Stimulated activated CD4-positive, alpha-beta T cell treated with anti-CD3 and anti-CD28 coated beads, Interleukin-4, amount 100 ng/mL, for 1 hour (primary cell): ENCODE measurements at places on chromosomes 1 and 21.

DNA sequence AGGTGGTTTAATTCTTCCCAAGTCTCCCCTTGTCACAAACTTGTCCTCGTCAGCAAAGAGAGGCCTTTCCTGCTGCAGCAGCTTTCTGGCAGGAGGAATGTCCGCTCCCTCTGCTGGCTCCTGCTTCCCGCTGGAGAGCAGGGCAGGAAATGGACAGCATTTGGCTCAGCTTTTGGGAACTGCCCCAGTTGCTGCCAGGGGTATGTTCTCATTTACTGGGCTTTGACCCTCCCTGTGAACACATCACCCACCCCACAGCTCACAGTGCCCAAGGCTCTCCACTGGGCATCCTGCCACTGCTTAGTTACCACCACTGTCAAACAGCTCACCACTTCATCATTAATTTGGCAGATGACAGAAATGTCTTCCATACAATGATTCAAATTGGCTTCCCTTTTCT lies 75.4 kb downstream of the MRPL37 start:
- no peak for DNase-seq

DNA sequence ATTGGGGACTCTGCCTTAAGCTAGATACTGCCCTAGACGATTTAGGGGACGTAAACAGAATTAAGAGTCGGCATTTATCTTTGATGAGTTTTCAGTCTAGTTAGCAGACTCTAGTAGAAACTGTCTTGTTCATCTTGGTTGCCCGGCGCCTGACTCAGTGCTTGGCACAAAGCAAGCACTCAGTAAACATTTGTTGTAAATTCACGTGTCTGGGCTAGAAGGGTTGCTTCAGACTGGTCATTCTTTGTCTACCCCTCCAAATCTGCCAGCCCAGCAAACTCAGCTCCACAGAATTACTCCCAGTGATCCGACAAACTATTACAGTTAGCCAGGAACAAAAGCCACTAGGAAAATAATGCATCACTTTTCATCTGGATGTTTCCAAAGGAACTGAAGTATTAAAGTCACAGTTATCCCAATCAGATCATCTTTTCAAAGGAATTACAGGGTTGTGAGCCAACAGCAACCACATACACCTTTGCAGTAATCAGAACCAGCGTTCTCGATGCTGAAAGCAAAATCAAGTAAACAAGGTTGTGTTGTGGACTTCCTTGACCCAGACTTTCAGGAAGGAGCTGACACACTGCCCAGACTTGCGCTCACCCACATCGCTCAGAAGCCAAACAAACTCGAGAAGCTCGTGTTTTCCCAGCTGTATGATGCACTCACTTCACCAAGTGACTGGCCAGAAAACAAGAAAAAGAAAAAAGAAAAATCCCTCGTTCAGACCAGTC lies 66.5 kb upstream of the GADD45A start:
- no peak for DNase-seq

DNA sequence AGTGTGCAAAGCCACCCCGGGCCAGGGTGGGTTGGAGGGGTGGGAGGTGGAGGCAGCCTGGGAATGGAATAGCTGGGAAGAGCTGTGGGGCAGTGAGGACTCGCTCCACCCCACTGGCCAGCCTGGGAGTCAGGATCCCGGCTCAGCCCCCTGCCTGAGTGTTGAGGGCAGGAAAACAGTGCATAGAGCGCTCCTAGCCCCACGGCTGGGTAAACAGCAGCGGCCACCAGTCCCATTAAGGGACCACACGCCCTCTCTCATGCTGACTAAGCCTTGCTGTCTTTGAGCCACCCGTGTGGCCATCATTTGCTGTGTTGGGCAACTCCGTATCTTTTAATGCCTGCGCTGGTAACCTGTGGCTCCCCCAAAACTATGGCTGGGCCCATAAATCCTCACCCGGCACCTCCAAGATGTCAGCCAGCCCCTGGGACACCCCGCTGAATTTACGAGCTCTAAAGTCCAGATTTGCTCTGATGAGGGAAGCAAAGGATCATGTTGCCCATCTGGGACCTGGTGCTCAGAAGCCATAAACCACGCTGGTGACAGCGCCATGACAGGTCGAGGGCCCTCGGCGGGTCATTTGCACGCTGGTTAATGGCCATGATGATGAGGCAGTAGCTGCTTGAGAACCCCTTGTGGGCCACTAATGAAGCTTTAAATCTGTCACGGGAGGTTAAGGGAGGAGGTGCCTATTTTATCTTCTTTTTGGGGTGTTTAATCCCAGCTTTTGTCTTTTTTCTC lies 34.9 kb downstream of the SYF2 start:
- no peak for DNase-seq

GRCh38 chr1:95370691-95371562 lies 136.9 kb downstream of the RWDD3 start:
- no peak for DNase-seq

DNA sequence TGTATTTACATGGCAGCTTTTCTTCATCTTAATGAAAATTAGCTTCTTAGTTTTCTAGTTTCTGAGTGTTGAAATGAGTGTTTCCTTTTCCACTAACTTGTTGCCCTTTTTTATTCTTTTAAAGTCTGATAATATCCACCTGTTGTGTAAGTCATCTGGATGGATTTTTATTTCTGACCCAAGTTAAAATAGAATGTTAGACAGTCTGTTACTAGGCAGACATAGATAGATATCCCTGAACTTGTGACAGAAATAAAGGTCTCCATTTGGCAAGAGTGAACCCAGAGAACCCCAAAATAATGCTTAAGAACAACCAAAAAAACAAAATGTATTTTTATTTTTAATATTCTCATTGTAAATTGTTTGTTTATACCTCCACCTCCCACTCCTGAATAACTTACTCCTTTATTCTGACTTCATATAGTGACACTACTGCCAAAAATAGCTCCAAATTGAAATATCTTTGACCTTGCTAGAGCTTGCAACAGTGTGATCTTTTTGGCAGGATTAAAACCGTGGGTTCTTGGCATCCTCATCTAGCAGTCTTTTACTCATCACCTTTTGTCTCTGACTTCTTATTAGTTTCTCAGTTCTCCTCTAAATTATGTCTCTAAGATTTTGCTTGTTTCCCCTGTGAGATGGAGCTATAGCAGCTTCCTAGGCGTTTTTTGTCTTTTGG lies 26.9 kb upstream of the SH3D21 start:
- no peak for DNase-seq

GRCh38 chr1:35810096-35810881 lies 2.5 kb downstream of the AGO4 start:
- DNase-seq, result no peak

- DNase-seq, result no peak
Observed at GRCh38 chr1:97314685-97315084, 593.1 kb downstream of the PTBP2 start.

GRCh38 chr1:72570815-72571214 lies 288.5 kb upstream of the NEGR1 start:
- DNase-seq, result no peak

DNA sequence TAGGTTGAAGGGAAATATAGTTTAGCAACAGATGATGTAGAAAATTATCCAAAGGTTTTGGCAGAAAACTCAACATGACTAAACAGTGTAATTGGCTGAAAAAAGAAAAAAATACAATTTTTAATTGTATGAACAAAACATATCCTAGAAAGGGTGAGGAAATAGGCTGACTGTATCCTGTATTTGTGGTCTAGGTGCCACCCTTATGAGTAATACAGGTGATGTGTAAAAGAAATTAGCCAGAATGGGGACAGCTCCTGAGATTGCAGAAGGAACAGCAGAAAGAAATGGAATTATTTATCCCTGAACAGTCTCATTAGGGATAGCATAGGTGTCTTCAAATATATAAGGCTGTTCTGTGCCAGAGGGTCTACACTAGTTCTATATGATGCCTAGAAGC lies 24.6 kb downstream of the DNASE2B start:
- no peak for DNase-seq

GRCh38 chr1:154094411-154094810 lies 60.5 kb downstream of the NUP210L start:
- DNase-seq, result no peak

DNA sequence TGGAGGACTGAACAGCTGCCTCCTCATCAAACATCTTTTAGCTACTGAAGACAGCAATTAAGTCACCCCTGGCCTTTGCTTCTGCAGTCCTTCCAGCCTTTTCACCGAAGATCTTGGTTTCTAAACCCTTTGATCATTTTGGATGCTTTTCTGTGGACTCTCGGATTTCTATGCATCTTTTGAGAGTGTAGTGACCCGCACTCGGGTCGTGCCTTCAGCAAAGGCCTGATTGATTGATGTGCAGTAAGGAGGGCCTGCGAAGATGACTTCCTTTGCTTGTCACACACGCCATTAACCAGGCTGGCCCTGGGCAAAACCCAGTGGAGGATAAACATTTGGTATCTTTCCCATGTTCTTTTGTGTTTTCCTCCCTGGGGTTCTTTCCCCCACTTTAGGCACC lies 157.5 kb upstream of the CD34 start:
- DNase-seq, result no peak

GRCh38 chr21:31607791-31608190 lies 51.7 kb upstream of the SOD1 start:
- DNase-seq, result no peak

GRCh38 chr1:167219646-167220536 lies 795 bp upstream of the POU2F1 start:
- DNase-seq, result peak; percentile 88

GRCh38 chr1:109716570-109717090 lies 4.6 kb downstream of the GSTM5 start:
- no peak for DNase-seq

GRCh38 chr1:110736900-110737605 lies 62.3 kb upstream of the KCNA3 start:
- DNase-seq, result no peak

DNA sequence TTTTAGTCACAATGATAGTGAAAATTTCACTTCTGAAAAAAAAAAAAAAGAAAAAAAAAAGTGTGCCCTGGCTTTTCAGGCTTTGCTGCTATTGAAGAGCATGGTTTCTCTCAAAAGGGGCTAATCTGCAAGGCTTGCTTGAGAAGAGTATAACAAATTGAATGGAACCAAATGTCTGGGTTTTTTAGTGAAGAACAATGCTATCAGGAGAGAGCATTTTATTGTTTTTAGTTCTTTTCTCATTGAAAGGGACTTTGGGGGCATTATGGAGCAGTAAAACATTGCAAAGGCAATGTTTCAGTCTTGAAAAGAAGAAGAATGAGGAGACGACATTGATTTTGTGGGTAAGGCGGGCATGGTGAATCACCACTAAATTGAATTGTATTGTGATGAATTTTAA lies 28.2 kb downstream of the VCAM1 start:
- DNase-seq, result no peak

DNA sequence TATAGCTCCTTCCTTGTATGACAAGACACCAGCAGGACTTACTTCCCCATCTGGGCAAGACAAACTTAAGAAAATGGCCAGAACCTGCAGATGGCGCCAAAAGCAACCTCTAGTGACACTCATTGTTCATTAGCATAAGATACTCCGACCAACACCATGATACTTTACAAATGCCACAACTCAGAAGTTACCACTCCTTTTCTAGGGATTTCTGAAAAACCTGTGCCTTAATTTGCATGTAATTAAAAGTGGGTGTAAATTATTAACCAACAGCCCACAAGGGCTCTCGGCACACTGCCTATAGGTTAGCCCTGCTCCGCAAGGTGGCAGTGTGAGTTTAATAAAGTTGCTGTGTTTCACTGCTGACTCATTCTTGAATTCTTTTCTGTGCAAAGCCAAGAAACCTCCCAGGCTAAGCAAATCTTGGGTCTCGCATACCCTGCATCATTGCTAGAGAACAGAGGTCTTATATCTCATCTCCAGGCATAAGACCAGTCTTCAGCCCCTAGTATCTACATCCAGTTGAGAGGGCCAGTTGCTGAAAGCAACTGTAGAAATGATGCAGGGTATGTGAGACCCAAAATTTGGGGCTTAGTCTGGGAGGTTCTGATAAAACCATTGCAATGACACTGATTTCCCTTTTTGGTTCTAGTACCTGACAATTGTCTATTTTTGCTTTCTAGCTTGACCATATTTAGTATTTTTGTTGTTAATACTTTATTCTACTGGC lies 86.4 kb downstream of the FAF1 start:
- DNase-seq, result peak; percentile 65

DNA sequence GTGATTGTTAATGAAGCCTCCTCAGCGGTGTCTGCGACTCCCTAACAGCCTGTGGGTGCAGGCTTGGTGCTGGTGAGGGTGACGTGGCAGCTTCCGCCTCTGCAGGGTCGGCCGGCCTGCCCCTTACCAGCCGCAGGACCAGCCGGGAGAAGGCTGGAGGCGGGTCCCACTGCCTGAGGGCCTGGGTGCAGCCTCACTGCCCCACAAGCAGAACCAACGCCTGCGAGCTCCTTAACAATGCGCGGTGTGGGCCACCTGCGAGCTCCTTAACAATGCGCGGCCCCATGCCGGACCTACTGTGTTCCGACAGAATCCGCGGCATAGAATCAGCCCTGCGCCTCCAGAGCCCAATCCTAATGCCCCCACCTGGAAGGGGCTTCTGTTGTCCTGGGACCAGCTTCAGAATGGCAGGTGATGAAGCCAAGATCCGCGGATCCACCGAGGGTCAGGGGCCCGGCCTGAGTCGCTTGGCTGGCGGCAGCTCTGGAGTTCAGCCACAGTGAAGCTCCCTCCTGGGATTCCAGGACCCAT lies 54.4 kb upstream of the AJAP1 start:
- no peak for DNase-seq

DNA sequence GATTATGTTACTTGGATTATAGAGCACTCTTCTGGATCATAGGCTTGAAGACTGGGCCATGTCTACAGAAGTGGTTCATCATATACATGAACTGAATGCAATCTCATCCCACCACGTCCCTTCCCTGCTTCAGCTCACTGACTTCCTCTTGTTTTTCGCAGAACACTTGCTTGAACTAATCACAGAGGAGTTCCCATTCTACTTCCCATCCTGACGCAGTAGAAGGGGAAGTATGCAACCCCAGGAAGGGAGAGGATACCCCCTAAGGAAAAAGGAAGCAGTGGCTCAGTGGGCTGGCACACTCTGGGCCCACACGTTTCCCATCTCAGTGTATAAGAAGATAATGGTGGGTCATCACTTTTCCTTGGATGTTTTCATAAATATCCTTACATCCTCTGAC lies 36.2 kb downstream of the CASQ2 start:
- DNase-seq, result no peak

- peak; percentile 33 for DNase-seq
Observed at GRCh38 chr1:108107658-108108057, 92.5 kb downstream of the SLC25A24 start.

DNA sequence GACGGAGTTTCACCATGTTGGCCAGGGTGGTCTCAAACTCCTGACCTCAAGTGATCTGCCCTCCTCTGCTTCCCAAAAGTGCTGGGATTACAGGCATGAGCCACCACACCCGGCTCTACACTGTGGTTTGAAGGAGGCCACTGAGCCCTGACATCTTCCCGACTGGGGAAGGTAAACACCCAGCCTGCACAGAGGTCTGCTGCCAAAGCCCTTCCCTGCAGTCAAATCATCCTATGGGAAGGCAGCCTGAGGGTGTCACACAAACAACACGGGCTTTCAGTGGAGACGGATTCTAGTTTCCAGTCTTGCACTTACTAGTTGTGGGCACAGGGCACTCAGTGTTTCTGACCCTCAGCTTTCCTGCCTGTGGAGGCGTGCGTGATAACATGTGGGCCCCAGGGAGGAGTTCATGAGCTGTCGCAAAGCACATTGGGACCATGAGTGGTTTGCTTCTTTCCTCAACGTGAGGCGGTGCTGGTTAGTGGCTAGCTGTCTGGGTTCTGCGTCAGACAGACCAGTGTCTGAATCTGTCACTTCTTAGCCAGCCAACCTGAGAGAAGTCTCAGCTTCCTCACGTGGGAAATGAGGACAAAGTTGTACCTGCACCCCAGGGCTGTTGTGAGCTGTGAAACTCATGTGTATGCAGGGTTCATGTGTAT lies 21.5 kb upstream of the OPRD1 start:
- no peak for DNase-seq

GRCh38 chr1:228801068-228801467 lies 65.8 kb downstream of the RHOU start:
- no peak for DNase-seq

- no peak for DNase-seq
Observed at GRCh38 chr1:223765719-223766340, 53.5 kb downstream of the CAPN2 start.
